ENCODE measurements at places on chromosomes 13 and 19.

- no peak for DNase-seq
Observed at GRCh38 chr19:48382286-48382685, 9.1 kb downstream of the KDELR1 start.

GRCh38 chr19:53254411-53255341, at the start of gene ZNF677:
TSS of gene ZNF677 (minus strand) at chr19:53254873. CDS start at chr19:53251550, 3,323 bp downstream.
- DNase-seq, result peak; percentile 68

DNA sequence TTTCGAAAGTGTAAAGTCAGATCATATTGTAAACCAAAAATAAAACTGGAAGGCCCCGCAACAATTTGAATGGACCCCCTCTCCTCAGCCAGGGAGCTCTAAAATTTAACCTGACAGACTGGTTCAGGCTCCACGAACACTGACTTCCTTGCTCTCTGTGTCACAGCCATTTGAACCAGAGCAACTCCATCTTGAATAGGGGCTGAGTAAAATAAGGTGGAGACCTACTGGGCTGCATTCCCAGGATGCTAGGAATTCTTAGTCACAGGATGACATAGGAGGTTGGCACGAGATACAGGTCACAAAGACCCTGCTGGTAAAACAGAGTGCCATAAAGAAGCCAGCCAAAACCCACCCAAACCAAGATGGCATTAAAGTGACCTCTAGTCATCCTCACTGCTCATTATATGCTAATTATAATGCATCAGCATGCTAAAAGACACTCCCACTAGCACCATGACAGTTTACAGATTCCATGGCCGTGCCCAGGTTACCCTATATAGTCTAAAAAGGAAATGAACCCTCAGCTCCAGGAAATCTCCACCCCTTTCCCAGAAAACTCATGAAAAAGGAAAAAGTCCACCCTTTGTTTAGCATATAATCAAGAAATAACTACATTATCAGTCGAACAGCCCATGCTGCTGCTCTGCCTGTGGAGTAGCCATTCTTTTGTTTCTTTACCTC, 43.1 kb downstream of the RFXAP start:
- DNase-seq, result no peak

GRCh38 chr13:113083402-113084061, 22.1 kb upstream of the F7 start:
- no peak for DNase-seq

- no peak for DNase-seq
Observed at GRCh38 chr19:371501-372168, 27.0 kb upstream of the MIER2 start.
